Endothelial cell (in vitro differentiated cells): ENCODE measurements at places on chromosomes 5 and 9. TPM values are rescaled to one million over a fixed set of nuclear protein-coding genes. Genes with fewer than 3 reads are reported as not detected.

TNFSF8 gene
- total RNA-seq = not detected

- DNase-seq = no peak
These were observed 27.5 kb downstream of the GLT6D1 start for GRCh38 chr9:135611875-135612209.

DNA sequence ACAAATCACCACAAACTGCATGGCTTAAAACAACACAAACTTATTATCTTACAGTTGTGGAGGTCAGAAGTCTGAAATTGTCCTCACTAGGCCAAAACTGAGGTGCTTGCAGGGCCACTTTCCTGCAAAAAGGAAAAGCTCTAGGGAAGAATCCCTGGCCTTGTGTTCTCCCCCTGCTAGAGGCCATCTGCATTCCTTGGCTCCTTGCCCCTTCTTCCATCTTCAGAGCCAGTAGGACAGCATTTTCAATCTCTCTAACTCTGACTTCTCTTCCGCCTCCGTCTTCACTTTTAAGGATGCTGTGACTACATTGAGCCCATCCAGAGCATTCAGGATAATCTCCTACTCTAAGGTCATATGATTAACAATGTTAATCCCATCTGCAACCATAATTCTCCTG, 236.6 kb downstream of the CDK5RAP2 start:
- no peak for DNase-seq

GRCh38 chr9:5719100-5719926, 90.4 kb downstream of the RIC1 start:
- DNase-seq = no peak
